ENCODE measurements at places on chromosomes 1 and 21.

GRCh38 chr1:17108786-17109185, 10.5 kb downstream of the PADI2 start:
- DNase-seq = no peak

- no peak for DNase-seq
These were observed 224.5 kb downstream of the ST6GALNAC3 start for GRCh38 chr1:76299036-76299435.

DNA sequence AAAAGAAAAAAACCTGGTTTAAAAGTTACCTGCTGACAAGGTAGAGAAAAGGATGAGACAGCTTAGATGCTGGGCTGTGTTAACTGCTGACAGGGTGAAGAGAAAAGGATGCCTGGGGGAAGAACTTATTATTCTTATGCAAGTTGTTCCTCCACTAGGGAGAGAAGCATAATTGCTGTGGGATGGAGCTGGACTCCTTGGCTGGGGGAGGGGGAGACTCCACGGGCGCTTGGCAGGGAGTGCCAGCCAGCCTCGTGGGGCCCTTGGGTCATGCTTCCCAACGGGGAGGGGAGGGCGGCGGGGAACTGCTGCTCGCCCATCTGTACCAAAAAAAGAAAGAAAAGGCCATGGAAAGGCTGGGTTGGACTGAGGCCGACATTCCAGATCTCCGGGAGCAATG, 47.2 kb downstream of the SYCP1 start:
- no peak for DNase-seq

DNA sequence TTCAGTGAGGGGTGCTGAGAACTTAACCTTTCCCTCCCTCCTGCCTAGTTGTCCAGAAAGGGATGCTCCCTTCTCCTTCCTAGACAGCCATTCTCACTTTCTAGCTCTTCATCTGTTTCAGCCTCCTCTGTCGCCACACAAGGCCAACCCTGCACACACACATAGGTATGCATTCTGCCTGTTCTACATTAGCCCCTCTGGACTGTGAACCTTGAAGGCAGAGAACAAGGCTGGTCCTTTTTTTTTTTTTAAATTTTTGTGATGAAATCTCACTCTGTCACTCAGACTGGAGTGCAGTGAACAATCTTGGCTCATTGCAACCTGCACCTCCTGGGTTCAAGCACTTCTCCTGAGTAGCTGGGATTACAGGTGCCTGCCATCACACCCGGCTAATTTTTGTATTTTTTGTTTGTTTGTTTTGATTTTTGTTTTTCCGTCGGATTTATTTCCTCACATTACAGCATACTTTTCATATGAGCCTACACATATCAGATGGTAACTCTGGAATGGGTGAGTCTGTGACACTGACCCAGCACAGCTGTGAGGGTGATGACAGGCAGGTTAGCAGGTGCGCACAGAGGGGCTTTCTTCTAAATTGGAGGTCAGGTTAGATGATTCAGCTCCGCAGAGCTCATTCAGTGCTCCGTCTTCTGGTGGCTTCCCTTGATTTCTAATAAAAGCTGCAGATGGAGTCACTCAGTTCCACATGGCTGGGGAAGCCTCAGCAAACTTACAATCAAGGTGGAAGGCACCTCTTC, 4.9 kb upstream of the AKR1A1 start:
- no peak for DNase-seq

GRCh38 chr21:43312011-43312410, 114.9 kb downstream of the SIK1 start:
- DNase-seq = no peak

DNA sequence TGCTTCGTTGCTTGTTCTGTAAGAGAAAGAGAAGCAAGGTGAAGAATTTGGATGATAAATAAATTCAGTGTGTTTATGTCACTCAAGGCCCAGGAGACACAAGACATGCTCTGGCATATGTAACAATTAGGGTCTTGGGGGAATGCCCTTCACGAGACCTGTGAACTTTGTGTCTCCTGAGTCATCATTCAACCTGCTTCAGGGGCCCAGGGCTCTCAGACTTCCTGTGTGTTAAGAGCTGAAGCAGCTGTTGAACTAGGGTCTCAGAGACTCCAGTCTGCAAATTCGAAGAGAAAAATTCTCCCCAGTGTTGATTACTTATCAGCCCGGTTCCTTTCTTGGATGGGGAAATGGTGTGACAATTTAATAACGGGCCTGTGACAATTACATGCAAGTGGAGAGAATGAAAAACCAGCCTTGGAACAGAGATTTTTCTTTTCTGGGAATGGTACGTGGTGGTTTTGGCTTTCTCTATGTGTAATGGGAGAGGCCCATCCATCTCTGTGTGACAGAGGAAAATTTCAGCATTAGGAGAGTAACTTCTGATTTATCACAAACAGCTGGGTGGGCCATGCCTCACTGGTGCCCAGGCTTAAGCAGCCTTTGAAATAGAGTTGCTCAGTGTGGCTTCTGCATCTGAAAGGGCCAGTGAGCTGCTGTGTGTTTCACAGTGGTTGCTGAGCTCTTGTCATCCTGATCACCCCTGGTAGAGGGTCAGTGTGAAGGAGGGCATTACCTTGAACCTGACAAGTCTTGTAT, 22.4 kb downstream of the HUNK start:
- DNase-seq = no peak

DNA sequence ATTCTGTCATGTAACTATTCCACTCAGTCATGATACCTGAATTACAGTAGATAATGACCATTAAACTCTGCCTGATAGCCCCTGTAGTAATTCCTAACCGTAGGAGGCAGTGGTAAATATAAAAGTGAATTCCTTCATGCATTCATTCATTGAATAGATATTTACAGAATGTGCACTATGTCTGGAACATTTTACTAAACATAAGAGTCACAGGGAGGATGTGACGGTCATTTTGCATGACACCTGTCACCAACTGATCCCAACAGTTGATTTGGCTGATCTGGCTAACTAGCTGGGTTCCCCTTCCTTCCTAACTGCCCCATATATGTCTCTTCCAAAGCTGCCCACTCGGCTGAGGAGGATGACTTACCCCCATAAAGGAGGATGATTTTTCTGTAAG, 2.2 kb upstream of the RNPC3 start:
- no peak for DNase-seq
